Prostate gland (tissue), 2 donors: ENCODE measurements at places on chromosomes 16 and 17. TPM values are rescaled to one million over a fixed set of nuclear protein-coding genes. Genes with fewer than 3 reads are reported as not detected.

- no peaks in the 10 kb centered on the region for H3K27me3 ChIP-seq
- H3K36me3 ChIP-seq: no peaks in the 10 kb centered on the region
- peaks cover 18% of the 10 kb centered on the region for H3K4me1 ChIP-seq
- no peak overlapping the region for H3K27ac ChIP-seq
- no peak for DNase-seq
Measured at GRCh38 chr16:87489434-87490045, 3.3 kb downstream of the ZCCHC14 start.

DNA sequence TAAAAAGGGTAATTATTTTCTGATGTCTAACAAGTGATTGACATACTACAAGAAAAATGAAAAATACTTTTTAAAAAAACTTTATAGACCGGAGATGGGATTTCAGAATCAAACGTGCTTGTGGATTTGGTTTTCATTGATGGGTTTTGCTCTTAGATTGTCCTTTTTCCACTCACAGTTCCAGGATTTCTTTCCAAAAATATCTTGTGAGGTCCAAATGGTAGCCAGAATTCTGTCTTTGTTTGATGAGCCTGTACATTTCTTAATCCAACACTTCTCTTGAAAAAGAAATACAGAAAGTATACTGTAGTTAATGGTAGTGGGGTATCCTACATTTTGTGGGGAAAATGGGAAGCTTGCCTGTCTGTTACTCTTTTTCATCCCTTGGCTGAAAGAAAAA is 329.3 kb downstream of the KCNJ2 start:
- H3K4me3 ChIP-seq: no peak overlapping the region
- no peak for DNase-seq
- H3K36me3 ChIP-seq: no peaks in the 10 kb centered on the region
- no peaks in the 10 kb centered on the region for H3K27me3 ChIP-seq
- no peaks in the 10 kb centered on the region for H3K4me1 ChIP-seq
- H3K27ac ChIP-seq: no peak overlapping the region

- H3K4me3 ChIP-seq: no peak overlapping the region
- no peak for DNase-seq
- no peak overlapping the region for H3K27ac ChIP-seq
Measured at GRCh38 chr17:12290207-12290606, 269.5 kb downstream of the MAP2K4 start.

GRCh38 chr17:81884968-81885367 is 6.4 kb downstream of the ALYREF start:
- H3K4me3 ChIP-seq: no peak overlapping the region
- no peak for DNase-seq
- no peaks in the 10 kb centered on the region for H3K27me3 ChIP-seq
- peaks cover 14% of the 10 kb centered on the region for H3K36me3 ChIP-seq
- H3K4me1 ChIP-seq: no peaks in the 10 kb centered on the region

DNA sequence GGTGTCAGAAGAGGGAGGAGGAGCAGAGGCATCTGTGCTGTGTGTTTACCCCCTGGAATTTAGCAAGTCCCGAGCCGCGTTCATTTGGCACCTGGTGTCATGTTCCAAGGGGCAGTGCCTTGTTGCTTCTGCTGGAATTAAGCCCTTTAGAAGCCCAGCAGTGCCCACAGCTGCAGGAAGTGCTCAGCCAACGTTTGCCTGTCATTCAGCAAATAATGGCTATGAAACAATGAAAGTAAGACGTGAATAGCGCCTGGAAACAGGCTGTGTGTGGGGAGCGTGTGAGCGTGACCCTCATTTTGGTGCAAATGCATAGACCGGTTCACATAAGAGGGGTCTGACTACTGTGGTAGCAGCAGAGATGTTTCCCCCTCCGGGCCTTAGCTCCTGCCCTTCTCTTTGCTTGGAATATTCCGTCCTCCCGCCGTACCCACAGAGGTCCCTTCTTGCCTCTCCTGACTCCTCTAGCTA is 5.8 kb upstream of the ATP2C2 start:
- H3K4me3 ChIP-seq: no peak overlapping the region
- H3K36me3 ChIP-seq: no peaks in the 10 kb centered on the region
- DNase-seq: no peak
- no peak overlapping the region for H3K27ac ChIP-seq

GRCh38 chr16:9826656-9827055 is 355.6 kb downstream of the GRIN2A start:
- no peaks in the 10 kb centered on the region for H3K4me1 ChIP-seq
- H3K4me3 ChIP-seq: no peak overlapping the region
- H3K27ac ChIP-seq: no peak overlapping the region
- DNase-seq: no peak
- no peaks in the 10 kb centered on the region for H3K36me3 ChIP-seq

GRCh38 chr16:297832-298231 is 14.9 kb downstream of the PDIA2 start:
- no peak for DNase-seq
- no peaks in the 10 kb centered on the region for H3K36me3 ChIP-seq
- H3K27ac ChIP-seq: no peak overlapping the region
- H3K4me1 ChIP-seq: no peaks in the 10 kb centered on the region

The SOST gene
- total RNA-seq: 0.18 TPM

DNA sequence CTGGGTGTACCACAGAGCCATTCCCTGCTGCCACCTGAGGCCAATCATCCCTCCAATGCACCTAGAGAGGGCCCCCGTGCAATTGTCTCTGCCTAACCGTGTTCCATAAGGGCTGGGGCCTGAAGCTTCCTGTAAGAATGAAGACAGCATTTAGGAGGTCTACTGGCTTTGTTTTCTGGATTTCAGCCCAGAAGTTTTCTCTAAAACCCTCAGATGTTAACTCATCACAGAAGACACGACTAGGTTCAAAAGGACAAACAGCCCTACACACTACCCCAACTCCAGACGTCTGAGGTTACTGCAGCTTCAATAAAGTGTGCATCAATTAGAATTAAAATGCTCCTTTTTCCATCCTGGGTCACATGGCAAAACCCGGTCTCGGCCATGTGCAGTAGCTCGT is 10.8 kb upstream of the DRG2 start:
- H3K27me3 ChIP-seq: no peaks in the 10 kb centered on the region
- no peak overlapping the region for H3K4me3 ChIP-seq
- H3K27ac ChIP-seq: no peak overlapping the region
- no peak for DNase-seq
- no peaks in the 10 kb centered on the region for H3K4me1 ChIP-seq

- DNase-seq: no peak
- H3K36me3 ChIP-seq: no peaks in the 10 kb centered on the region
- no peaks in the 10 kb centered on the region for H3K27me3 ChIP-seq
- H3K4me3 ChIP-seq: no peak overlapping the region
- no peaks in the 10 kb centered on the region for H3K4me1 ChIP-seq
Measured at GRCh38 chr17:47686276-47686635, 7.7 kb upstream of the TBKBP1 start.

DNA sequence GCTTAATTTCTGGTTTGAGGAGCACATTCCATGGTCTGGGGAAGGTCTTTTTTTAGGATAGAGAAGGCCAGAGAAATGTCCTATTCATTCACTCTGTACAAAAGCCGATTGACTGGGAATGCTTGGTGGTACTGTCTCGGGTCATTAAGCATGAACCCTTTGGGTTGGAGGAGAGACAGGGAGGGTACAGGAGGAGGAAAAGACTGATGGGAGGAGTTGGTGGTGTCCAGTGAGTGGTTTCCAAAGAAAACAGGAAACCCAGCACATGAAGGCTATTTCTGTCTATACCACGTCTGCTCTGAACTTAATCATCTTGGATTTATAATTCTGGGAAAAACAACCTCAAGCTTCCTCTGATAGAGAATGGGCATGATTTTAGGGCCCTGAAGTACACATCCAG is 111.9 kb downstream of the XYLT1 start:
- no peaks in the 10 kb centered on the region for H3K4me1 ChIP-seq
- no peaks in the 10 kb centered on the region for H3K27me3 ChIP-seq
- no peak overlapping the region for H3K4me3 ChIP-seq
- no peaks in the 10 kb centered on the region for H3K36me3 ChIP-seq

DNA sequence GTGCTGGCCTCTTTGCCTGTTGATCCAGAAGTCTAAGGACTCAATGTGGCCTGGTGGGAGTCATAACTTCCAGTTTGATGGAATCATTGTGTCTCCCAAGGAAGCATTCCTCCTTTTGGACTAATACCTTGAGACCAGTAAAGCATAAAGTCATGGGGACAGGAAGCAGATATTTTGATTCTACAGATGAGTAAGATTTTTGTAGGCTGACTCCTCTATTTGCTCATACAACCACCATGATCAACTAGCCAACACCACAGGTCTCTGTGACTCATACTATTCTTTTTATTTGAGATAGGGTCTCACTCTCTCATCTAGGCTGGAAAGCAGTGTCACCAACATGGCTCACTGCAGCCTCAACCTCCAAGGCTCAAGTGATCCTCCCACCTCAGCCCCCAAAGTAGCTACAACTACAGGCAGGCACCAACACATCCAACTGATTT is 6.2 kb downstream of the MT2A start:
- H3K36me3 ChIP-seq: no peaks in the 10 kb centered on the region
- DNase-seq: no peak
- no peak overlapping the region for H3K4me3 ChIP-seq
- peaks cover 5% of the 10 kb centered on the region for H3K4me1 ChIP-seq
- H3K27ac ChIP-seq: no peak overlapping the region
- no peaks in the 10 kb centered on the region for H3K27me3 ChIP-seq

DNA sequence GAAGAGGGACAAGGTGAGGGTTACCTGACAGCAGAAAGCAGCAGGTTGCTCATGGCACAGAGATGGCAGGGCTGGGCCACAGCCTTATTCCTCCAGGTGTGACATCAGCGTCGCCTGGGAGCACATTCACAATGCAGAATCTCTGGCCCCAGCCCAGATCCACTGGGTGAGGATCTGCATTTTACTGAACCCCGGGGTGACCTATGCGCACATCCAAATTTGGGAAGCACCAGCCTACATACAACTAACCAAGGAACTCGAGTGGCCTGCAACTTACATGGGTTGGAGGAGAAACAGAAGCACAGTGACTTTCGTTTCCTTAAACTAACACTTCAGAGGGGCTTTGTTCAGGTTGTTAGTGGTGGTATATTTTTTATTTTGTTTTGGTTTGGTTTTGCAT is 17.6 kb downstream of the CPPED1 start:
- H3K27me3 ChIP-seq: no peaks in the 10 kb centered on the region
- H3K4me3 ChIP-seq: no peak overlapping the region
- H3K36me3 ChIP-seq: no peaks in the 10 kb centered on the region
- DNase-seq: no peak
- H3K27ac ChIP-seq: no peak overlapping the region
- H3K4me1 ChIP-seq: no peaks in the 10 kb centered on the region

The CD7 gene
- total RNA-seq: not detected

DNA sequence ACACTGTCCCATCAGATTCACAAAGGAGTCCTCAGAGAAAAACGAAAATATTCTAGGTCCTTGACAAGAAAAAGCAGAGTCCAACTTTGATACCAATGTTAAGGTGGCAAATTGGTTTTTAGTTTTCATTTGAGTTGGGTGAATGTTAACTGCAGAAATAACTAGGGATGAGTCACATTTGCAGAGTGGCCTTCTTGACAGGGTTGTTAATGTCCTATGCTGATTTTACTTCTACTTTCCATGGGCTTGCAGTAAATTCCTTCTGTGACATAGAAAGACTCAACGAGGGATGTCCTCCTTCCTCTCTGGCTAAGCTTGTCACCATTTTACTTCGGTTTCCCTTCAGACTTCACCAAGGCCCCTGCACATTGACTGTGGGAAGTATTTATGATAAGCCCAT is 47.2 kb upstream of the ICAM2 start:
- no peak for DNase-seq
- no peak overlapping the region for H3K27ac ChIP-seq
- H3K4me1 ChIP-seq: peaks cover 7% of the 10 kb centered on the region
- H3K27me3 ChIP-seq: no peaks in the 10 kb centered on the region
- H3K36me3 ChIP-seq: peaks cover 7% of the 10 kb centered on the region

The CFAP97D1 gene
- total RNA-seq: 1.1 TPM

- H3K36me3 ChIP-seq: no peaks in the 10 kb centered on the region
- H3K4me1 ChIP-seq: no peaks in the 10 kb centered on the region
Measured at GRCh38 chr16:3578610-3579551, 1.7 kb upstream of the NLRC3 start.

DNA sequence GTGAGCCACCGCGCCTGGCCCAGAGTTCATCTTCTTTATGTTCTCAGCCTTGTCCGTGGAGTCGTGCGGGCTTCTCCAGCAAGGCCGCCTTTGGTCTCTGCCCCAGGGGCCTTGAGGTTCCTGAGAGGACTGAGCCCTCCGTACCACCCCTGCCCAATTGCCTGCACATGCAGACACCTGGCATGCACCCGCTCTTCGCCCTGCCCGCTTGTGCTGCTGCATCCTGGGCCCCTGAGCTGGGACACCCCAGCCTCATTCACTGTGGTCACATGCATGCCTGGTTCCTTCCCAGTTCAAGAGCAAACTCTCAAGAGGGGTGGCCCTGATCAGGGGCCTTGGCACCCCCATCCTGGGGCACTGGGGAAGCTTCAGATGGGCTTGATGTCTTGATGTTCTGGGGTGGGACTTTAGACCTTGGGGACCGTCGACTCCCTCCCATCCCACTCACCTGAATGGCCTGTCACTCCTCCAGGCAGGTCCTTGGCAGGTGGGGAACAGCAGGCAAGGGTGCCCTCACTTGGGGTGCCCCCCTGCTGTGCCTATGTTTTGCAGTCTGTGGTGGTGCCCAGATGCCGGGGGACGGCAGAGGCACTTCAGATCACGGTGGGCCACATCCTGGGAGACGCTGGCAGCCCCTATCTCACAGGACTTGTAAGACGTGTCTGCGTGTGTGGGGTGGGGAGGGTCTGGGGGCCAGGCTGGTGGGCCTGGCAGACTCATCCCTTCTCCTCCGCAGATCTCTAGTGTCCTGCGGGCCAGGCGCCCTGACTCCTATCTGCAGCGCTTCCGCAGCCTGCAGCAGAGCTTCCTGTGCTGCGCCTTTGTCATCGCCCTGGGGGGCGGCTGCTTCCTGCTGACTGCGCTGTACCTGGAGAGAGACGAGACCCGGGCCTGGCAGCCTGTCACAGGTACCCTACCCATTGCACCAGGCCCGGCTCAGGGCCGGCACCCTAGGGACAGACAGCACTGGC is 12.7 kb upstream of the SPNS2 start:
- H3K36me3 ChIP-seq: no peaks in the 10 kb centered on the region
- H3K27me3 ChIP-seq: no peaks in the 10 kb centered on the region
- no peaks in the 10 kb centered on the region for H3K4me1 ChIP-seq
- no peak for DNase-seq
- no peak overlapping the region for H3K4me3 ChIP-seq
- H3K27ac ChIP-seq: no peak overlapping the region

The KRT17 gene
- 360 TPM for total RNA-seq

- H3K27me3 ChIP-seq: peaks cover 39% of the 10 kb centered on the region
- H3K36me3 ChIP-seq: no peaks in the 10 kb centered on the region
- H3K27ac ChIP-seq: no peak overlapping the region
- no peak overlapping the region for H3K4me3 ChIP-seq
- no peak for DNase-seq
- H3K4me1 ChIP-seq: peaks cover 4% of the 10 kb centered on the region
Measured at GRCh38 chr17:79188048-79188447, 113.4 kb downstream of the ENGASE start.
